ENCODE measurements at places on chromosomes 6 and 20.
A peak's percentile ranks its signal among the peaks of the same experiment; 100 is the strongest.

- DNase-seq: no peak
These were observed 353.2 kb downstream of the CDH4 start for GRCh38 chr20:61605283-61605682.

GRCh38 chr20:21272279-21272678, 30.9 kb upstream of the XRN2 start:
- no peak for DNase-seq

- no peak for DNase-seq
These were observed 301.5 kb downstream of the NRN1 start for GRCh38 chr6:5705252-5705651.

DNA sequence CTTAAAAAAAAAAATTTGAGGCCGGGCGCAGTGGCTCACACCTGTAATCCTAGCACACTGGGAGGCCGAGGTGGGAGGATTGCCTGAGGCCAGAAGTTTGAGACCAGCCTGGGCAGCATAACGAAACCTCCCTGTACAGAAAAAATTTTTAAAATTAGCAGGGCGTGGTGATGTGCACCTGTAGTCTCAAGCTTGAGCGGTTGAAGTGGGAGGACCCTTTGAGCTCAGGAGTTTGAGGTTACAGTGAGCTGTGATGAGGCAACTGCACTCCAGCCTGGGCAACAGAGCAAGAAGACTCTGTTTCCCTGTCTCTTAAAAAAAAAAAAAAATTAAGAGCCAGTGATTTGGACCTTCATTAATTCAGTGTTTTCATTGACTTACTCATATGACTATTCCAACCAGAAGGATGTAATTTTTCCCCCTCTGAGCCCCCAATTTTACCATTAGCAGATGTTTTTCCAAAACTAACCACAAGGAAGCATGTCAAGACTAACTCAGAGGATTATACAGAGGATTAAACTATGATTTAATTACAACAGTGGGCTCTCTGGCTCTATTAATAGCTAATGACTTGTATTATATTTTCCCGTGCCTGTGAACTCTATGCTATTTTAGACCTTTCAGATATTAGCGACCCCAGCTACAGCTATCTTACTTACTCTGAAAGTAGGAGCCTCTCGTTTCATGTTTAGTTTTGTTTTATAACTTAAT, 75.1 kb downstream of the ARID1B start:
- no peak for DNase-seq

DNA sequence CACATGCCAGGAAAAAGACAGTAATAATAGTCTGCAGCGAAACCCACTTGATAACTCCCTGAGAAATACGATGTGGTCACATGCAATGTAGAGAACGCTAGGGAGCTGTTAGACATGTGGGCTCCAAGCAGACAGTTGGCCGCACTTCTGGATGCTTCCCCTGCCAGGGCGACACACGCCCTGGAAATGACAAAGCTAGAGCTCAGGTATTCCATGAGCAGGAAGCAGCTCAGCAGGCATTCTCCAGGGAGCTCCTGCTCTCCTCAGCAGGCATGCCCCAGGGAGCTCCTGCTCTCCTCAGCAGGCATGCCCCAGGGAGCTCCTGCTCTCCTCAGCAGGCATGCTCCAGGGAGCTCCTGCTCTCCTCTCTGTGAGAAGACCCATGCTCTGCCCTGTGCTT, 52.4 kb upstream of the NXT1 start:
- no peak for DNase-seq

DNA sequence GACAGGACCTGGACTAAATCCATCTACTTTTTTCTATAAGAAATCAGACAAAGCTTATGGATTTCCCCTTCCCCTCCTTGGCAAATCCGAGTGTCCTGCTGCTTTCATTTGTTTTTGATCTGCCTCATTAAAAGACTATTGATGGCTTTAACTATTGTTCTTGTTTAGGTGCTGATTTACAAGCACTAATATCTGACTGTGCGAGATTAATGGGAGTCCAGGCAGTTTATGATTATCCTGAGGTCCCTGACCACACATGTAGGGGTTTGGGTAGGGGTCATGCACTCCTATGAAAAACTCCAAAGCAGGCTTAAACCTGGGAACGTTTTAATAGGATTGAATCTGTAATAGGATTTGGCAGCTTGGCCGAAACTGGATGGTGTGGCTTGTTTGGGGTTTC, 317.5 kb upstream of the POU3F2 start:
- no peak for DNase-seq

DNA sequence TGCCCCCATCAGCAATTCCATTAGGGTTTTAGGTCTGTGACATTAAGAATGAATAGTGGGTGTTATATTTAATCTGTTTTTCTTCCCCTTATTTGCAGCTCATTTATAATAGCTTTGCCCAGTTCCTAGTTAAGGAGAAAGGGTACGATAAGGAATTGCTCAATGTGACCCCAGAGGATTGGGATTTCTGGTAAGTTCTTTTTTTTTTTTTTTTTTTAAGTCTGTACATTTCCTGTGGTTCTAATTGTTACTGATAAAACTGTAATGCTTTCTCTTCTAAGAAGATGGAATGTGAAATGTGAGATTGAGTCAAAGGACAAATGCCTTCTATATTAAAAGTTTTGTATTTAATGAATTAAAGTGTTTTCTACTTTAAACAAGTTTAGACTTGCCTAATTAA, 5.5 kb downstream of the NT5DC1 start:
- no peak for DNase-seq

DNA sequence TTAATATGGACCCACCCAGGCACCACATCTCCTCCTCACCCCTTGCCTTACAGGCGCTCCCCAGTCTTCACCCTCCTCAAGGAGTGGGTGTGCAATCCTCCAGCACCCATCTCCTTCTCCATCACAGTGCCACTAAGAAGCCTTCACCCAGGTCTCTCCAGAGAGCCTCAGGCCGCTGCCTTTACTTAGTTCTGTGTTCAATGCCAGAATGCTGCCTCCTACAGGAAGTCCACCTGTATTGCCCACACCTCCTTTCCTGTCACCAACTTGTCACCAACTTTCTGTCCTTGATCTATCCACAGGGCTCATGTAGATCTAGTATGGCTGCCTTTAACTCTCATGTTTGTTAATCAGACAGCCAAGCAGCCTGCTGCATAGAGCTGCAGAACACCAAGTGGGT, 586 bp upstream of the LST1 start:
- DNase-seq: peak; percentile 84

GRCh38 chr6:56486681-56487080, 156.0 kb downstream of the DST start:
- DNase-seq: no peak

GRCh38 chr20:58514321-58515232, 622 bp downstream of the APCDD1L start:
- DNase-seq: no peak

- DNase-seq: peak; percentile 80
These were observed 44.8 kb upstream of the SLC2A12 start for GRCh38 chr6:134097114-134097707.

DNA sequence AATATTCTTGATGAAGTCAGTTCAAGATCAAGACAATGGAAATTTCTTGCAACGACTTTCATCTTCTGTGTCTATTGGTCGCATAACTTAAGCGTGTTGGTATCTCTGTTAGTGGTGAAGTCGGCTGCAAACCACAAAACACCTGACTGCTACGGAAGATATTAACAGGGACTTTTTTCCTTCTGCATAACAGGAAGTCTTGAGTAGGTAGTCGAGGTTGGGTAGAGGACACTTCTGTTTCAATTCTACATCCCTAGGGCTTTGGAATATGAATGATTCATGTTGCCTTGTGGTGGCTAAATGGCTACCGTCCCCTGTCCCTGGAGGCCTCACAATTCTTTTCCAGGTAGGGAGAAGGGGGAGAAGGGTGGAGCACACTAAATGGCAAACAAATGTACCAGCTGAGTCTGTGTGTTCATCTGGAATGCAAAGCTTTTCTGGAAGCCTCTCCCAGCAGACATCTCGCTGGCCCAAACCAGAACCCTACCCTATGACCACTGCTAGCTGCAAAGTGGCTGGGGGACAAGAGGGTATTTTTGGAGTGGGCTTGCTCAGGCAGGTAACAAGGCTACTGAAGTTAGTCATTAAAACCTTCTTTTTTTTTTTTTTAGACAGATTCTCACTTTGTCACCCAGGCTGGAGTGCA, 34.6 kb upstream of the NKX2-2 start:
- DNase-seq: peak; percentile 80

- DNase-seq: no peak
These were observed 251.7 kb downstream of the PHACTR1 start for GRCh38 chr6:12968290-12968689.

DNA sequence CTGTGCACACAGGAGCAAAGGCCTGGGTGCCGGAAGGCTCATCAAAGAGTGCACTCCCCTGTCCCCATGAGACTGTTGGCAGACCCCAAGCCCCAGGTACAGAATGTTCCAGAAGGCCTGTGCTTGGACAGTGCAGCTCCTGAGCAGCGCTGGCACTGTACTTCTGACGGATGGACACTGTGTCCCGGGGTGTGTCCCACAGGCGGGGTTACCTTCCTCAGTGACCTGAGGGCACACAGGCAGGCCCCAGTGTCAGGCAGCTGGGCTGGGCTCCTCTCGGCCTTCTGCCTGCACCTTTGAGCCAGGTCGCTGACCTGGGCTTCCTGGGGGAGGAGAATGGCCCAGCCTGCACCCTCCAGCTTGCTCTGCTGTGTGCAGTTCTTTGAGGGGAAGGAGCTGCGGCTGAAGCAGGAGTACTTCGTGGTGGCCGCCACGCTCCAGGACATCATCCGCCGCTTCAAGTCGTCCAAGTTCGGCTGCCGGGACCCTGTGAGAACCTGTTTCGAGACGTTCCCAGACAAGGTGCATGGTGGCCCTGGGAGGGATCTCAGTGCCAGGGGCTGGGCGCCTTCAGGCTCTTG, 30.1 kb downstream of the PYGB start:
- no peak for DNase-seq

DNA sequence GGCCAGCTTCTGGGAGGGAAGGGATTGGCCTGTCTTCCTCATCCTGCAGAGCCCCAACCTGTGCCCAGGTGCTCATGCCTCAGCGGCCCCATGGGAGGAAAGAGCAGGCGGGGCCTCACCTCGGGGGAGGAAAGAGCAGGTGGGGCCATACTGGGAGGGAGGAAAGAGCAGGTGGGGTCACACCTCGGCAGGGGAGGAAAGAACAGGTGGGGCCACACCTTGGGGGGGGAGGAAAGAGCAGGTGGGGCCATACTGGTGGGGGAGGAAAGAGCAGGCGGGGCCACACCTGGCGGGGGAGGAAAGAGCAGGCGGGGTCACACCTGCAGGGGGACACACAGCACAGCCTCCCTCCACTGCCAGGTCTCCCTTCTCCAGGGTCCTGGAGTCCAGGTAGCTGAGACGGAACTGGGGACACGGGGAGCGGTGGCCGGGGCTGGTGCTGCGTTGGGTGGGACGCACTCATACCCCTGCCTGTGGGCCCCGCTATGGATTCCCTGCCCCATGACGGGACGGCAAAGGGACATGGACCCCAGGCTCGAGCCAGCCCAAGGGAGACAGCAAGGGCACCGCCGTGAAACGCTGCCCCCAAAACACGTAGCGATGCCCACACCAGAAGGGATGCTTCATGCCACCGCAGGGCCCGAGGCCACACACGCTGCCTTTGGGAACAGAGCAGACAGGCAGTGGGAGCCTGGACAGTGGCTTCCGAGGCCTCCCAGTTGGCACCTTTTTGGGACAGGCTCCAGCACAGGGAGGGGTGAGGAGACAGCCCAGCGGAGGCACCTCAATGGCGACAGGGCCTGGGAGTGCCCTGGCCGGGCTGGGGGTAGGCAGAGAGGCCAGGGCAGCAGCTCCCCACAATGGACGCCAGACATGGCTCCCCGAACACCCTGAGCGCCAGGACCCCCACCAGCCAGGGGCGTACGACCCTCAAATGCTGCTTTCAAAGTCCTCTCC, 43.3 kb upstream of the CHRNA4 start:
- DNase-seq: no peak

DNA sequence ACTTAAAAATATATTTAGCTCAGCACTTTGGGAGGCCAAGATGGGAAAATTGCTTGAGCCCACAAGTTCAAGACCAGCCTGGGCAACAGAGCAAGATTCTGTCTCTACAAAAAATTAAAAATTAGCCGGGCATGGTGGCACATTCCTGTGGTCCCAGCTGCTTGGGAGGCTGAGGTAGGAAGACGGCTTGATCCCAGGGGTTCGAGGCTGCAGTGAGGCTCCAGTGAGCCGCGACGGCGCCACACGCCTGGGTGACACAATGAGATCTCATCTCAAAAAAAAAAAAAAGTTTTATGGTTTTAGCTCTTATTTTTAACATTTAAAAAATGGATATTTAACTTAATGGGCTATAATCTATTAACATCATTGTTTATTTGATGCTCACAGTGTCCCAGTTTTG, 97.2 kb upstream of the RIPOR2 start:
- DNase-seq: no peak

GRCh38 chr20:1994627-1995026, 769 bp upstream of the PDYN start:
- no peak for DNase-seq

DNA sequence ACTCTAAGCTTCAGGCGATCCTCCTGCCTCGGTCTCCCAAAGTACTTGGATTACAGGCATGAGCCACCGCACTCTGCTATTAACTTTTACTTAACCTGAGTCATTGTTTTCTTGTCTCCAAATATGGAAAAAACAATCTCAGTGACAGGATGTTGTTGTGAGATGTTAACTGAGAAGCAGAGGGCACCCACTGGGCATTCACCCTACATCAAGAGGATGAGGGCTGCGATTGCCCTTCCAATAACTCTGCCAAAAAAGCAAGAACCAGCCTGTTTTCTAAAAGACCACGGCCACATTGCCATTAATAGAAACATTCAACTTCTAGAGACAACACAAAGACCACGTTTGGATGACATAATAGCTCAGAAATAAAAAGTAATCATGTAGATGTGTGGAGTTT, 107.6 kb upstream of the SGK1 start:
- DNase-seq: no peak
